ENCODE measurements at places on chromosomes 16 and 17.

GRCh38 chr16:89146211-89147005 lies 25.1 kb upstream of the CDH15 start:
- DNase-seq, result no peak

DNA sequence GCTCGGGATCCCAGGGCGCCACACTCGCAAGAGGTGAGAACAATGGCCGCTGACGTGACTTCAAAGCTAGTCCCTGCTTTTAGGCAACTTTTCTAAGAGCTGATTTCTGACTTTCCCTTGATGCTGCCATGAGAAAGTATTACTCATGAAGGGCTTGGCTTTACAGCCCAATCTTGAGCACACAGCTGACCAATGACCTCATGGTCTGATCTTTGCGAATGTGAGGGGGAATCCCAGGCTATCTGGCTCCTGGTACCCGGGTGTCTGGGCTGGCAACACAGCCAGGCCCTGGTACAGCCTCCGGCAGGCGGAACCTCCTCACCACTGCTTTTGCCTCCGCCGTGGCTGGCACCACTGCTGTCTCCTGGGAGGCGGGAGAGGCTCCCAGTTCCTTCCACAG lies 17.5 kb downstream of the NDUFAF8 start:
- DNase-seq, result peak; percentile 75

DNA sequence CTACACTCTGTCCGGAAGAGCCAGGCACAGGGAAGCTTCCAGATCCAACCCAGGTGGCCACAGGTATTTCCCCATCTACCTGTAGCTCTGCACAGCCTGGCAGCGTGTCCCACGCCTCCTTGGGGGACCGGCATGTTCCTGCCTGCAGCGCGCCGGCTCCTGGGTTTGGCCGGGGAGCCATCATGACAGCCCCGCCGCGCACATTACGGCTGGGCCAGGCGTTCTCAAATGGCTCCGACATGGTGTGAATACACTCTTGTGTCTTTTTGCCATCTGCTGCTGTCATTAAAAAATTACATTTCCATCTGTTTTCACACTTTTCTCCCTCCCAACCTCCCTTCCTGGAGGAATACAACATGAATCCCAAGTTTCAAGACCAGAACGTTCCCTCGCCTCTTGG lies 8.0 kb upstream of the GINS2 start:
- no peak for DNase-seq

GRCh38 chr16:10613785-10614485 lies 33.5 kb upstream of the EMP2 start:
- peak; percentile 16 for DNase-seq

DNA sequence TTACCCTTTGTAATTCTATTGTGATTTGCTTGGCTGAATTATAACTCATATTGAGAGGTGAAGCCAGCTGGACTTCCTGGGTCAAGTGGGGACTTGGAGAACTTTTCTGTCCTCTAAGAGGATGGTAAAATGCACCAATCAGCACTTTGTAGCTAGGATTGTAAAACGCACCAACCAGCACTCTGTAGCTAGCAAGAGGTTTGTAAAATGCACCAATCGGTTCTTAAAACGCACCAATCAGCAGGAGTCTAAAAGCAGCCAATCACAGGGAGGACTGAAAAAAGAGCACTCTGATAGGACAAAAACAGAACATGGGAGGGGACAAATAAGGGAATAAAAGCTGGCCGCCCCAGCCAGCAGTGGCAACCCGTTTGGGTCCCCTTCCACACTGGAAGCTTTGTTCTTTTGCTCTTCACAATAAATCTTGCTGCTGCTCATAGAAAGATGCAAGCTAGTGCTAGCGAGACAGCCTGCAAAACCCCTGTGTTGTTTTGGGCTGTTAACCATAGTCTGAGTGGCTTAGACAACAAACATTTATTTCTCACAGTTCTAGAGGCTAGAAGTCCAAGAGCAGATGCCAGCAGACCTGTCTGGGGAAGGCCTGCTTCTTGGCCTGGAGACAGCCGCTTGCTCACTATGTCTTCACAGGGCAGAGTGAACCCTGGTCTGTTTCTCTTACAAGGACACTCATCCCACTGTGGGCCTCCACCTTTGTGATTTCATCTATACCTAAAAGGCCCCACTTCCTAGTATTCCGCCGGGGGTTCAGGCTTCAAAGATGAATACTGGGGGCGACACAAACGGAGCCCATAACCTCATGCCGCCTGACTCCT lies 39.0 kb upstream of the CRISPLD2 start:
- DNase-seq, result no peak

DNA sequence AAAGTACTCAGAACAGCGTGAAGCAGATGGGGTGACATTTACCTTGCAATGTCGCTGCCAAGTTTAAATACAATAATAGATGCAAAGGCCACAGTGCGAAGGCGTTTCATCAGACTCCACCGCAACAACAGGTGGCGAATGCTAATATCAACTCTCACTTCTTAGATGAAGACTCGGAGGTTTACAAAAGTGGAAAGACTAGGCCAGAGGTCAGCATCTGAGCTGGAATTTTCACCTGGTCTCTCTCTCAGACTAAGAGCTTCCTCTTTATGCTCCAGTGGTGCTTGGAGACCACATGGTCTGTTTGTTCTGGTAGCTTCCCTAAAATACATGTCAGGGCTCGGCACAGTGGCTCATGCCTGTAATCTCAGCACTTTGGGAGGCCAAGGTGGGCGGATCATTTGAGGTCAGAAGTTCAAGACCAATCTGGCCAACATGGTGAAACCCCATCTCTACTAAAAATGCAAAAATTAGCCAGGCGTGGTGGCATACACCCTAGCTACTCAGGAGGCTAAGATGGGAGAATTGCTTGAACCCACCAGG lies 169.1 kb downstream of the XYLT1 start:
- peak; percentile 60 for DNase-seq

DNA sequence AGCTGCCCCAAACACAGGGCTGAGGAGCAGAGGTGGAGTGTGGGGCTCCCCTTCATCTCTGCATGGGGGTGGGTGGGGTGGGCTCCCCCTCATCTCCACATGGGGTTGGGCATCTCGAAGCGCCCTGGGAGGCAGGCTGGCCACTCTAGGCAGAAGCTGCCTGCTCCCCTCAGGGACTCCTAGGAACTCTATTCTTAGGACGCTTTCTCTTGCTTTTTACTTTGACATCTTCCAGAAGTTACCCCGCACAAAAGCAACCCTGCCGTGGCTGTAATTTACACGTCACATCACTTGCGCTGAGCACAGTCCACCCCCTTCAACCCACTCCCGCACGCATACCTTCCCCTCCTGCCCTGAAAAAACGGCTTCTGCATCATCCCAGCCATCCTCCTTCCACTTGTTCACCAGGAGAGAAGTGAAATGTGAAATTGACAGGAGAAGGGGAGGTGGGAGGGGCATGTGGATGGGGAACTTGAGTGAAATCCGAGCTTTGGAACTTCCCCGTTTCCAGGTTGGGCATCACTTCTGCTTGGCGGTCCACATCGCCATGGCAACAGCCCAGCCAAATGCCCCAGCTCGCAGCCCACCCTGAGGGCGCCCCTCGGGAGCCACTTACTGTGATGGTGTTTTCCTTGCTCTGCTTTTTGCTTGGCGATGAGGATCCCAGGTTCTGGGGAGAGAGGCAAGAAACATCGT lies 53.7 kb upstream of the RCVRN start:
- DNase-seq, result peak; percentile 58

DNA sequence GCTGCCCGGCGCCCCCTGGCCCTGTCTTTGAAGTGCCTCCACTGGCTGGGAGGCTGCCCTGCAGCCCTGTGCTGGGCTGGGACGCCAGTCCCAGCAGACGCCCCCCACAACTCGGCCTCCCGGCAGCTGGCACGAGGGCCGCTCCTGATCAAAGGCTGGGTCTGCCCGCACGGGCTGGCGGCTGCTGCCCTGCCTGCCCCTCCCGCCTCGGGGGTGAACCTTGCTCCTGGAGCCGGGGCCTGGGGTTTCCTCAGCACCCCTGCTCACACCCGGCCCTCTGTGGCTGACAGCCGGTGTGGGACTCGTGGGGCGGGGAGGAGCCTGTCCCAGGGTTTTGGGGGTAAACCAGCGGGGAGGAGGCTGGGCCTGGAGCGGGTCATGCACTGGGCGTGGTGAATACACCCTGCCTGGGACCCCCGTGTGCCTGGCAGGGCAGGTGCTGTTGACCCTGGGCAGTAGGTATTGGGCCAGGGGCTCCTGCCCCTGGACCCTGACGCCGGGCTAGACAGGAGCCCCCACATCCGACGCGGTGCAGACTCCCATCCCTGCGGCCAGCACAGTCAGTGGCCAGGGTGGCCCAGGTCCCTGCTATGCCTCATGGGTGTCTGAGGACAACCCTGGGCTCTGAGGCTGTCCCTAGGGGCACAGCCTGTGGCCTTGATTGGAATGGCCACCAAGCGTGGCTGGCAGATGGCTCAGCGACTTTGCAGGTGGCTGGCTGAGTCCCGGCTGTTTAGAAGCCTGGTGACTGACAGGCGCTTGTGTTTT lies 21.7 kb downstream of the CENPX start:
- DNase-seq, result no peak

DNA sequence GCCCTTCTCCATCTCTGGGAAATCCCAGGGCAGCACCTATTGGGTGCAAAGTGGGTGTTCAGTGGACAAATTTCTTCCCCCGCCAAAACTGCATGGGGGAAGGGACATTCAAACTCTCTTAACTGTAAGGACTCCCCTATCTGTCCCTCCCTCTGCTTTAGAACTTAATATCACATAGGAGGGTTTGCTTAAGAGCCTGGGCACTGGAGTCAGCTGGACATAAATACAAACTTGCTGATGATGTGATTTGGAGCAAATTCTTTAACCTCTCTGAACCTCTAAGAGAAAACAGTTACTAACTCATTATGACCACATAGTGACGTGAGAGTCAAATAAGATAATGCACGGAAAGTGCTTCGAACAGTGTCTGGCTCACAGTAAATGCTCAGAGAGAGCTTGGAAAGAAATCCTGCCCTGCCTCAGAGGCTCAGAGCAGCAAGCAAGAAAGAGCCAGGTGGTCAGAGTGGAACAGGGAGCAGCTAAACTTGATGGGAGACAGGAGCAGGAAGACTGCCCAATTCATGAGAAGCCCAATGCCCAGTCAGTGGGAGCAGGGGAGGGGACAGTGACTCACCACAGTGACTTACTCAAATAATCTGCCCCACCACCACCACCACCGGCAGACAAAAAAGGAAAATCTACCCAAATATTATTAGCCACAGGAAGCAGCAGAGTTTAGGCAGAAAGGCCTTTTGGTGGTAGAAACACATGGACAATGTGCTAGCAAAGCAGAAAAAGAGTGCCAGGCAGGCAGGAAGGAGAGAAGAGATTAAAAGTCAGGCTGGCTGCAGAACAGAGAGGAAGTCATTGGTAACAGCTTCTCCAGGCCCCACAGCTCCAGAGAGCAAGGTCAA lies 23.9 kb upstream of the CCL1 start:
- peak; percentile 75 for DNase-seq

DNA sequence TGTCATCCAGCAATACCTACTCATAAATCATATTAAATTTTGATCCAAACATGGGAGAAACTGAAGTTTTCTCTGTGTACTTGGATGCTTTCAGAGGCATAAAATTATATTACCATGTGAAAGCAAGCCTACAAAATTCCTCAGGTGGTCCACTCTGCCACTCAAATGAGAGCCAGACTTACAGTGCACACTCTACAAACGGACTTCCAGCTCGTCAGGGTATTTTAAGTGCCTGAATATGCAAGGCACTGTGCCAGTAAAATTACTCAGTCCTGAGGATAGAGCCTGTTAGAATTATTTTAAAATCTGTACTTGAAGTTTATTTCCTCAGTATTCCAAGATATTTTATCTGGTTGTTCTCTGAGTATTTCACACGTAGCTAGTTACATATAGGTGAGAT lies 54.5 kb downstream of the TENT4B start:
- DNase-seq, result no peak

- DNase-seq, result no peak
These were observed 75.7 kb downstream of the SPAG9 start for GRCh38 chr17:51044976-51045375.

DNA sequence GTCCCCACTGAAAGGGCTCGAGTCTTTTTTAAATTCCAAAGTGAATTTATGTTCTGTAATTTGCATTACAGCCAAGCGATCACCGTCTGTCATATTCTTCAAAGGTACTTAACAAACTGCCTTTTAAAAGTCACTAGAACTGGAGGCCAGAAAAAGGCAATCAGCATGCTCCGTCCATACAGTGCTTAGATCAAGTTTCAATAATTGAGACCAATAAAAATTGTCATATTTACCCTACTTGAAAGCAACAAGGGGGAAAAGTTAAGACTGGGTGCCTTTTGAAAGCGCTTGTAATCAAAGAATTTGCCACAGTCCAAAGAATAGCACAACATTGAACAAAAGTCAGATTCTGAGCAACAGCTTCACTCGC lies 9.0 kb upstream of the ZFHX3 start:
- DNase-seq, result no peak

DNA sequence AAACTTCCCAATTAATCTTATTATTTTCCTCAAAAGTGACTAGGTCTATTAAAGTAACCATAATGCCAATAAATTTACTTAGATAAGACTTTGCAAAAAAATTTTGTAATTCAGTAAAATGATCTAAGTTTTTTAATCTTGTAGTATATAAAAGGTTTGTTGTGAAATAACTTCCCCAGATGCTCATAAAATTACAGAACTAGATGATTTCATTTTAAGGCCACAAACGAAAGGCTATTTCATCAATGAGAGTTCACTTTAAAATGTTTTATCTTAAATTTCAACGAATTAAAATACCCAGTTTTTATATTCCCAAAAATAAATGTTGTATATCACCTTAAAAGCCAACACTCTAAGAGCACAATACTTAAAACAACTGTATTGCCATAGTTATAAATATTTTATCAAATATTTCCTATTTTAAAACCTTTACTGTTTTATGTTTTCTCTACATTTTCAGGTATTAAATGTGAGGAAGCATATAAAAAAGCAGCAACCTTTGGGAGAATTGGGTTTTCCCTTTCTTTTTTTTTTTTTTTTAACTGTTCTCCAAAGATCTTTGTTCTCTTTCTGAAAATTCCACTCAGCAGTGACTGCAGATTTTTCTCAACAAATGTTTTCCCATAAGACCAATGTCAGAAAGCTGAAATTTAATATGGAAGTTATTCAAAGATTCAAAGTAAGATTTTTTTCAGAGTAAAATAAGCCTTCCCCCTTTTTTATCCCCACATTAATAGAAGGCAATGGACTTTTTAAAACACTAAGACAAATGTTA lies 169.9 kb downstream of the CYB561 start:
- peak; percentile 87 for DNase-seq

GRCh38 chr17:47231866-47232265 lies 21.8 kb upstream of the ITGB3 start:
- DNase-seq, result no peak

- no peak for DNase-seq
These were observed 12.7 kb downstream of the MRM1 start for GRCh38 chr17:36614081-36614480.

GRCh38 chr17:9285602-9286427 lies 264.5 kb downstream of the NTN1 start:
- DNase-seq, result no peak

GRCh38 chr16:90032674-90033331 lies 13.5 kb upstream of the DBNDD1 start:
- no peak for DNase-seq

- DNase-seq, result no peak
These were observed 12.4 kb downstream of the ZFPM1 start for GRCh38 chr16:88465387-88465983.

GRCh38 chr16:88967830-88968588 lies 9.0 kb downstream of the CBFA2T3 start:
- DNase-seq, result no peak

Data from inflammatory macrophage treated with lipopolysaccharide for 4 hours (primary cell).